Pancreas (tissue), 10 donors: ENCODE measurements at places on chromosomes 7 and 10.

- no peak overlapping the region for H3K4me3 ChIP-seq
- no peak for DNase-seq
Observed at GRCh38 chr7:3657206-3657605, 356.2 kb downstream of the SDK1 start.

DNA sequence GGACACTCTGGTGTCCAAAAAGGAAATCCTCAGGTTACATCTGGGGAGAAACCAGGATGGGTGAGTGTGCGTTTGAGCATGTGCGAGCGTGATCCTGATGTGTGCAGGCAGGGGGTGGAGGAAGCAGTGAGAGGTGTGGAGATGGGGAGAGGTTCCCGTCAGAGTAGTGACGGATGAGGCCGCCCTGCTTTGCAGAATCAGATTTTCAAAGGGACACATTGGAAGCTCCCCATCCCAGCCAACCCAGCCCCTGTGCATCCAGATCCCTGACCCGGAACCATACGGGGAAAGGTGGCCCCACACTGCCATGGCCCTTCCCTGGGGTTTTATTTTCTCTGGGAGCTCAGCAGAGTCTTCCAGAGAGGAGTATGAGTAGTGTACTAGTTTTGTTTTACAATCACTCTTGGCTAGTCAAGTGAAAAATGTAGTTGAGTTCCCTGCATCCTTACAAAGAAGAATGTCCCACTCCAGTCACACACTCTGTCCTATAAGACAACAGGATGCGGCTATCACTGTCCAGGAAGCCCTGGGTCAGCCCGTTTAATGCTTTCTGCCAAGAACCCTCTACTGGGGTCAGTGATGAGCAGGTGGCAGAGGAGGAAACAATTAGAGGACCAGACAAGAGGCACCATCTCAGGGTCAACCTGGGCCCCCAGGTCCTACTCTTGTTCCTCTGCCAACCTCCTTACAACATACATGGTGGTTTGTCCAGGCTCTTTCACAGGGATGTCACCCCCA, 46.8 kb upstream of the PDLIM1 start:
- no peak for DNase-seq
- H3K4me3 ChIP-seq: no peak overlapping the region
- H3K27ac ChIP-seq: no peak overlapping the region
- no peaks in the 10 kb centered on the region for H3K4me1 ChIP-seq
- no peaks in the 10 kb centered on the region for H3K27me3 ChIP-seq

DNA sequence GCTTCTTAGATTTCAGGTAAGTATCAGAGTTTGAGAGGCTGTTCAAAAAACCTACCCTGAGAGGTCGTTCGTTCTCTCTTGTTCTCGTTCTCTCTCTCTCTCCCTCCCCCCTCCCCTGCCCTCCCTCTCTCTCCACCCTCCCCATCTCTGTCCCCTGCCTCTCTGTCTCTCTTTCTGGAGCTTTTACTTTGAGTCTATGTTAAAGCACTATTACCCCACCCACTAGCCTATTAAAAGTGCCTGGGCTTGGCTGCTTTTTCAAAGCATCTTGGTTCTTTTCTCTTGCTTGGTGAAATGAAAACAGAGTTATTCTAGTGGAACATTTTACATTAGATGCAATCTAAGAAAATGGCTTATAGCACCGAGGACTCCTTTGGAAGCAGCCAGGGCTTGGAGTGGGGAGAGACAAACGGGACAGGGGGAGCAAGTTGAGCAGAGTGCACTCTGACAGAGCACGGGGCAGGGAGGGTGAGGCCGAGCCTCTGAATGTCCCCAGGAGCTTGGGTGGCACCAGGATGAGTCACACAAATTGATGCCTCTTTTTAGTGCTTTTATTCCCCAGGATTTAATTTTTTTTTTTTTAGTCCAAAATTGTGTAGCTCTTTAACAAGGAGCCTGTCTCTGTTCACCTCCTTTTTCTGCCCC, 134.3 kb downstream of the CFAP58 start:
- no peak for DNase-seq
- no peaks in the 10 kb centered on the region for H3K4me1 ChIP-seq
- H3K36me3 ChIP-seq: no peaks in the 10 kb centered on the region
- no peak overlapping the region for H3K27ac ChIP-seq

DNA sequence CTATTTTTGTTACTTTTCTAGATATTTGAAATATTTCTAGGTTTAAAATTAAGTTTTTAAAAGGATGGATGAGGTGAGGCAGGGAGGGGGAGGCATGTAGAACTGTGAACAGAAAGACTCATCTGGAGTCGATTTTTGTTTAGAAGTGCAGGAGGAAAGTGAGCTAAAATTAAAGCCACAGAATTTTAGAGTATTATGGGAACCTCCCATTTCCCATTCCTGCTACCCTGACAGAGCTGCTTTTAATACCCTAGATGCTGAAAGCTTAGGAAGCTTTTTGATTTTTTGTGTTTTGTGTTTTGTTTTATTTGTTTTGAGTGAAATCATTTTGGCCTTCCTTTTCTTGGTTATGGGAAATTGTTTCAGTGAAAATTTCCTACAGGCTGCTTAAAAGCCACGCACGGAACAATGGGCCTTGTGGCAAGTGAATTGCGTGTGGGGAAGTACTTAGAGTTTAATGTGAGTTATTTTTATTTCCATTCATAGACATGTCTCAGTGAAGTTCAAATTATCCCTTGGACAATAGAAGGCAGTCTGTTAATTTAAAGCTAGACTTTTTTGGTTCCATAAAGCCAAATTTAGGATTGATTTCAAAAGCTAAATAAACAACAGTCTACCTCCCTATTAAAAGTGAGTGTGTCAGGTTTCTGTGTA, 102.0 kb upstream of the HDAC9 start:
- H3K36me3 ChIP-seq: no peaks in the 10 kb centered on the region
- H3K27me3 ChIP-seq: no peaks in the 10 kb centered on the region
- no peak for DNase-seq
- no peaks in the 10 kb centered on the region for H3K4me1 ChIP-seq
- no peak overlapping the region for H3K4me3 ChIP-seq

- no peak overlapping the region for H3K4me3 ChIP-seq
- H3K4me1 ChIP-seq: no peaks in the 10 kb centered on the region
- DNase-seq: no peak
- H3K27me3 ChIP-seq: no peaks in the 10 kb centered on the region
- H3K36me3 ChIP-seq: no peaks in the 10 kb centered on the region
Observed at GRCh38 chr7:157519798-157520244, 183.0 kb downstream of the DNAJB6 start.

GRCh38 chr10:12375076-12375504, 25.7 kb downstream of the CAMK1D start:
- DNase-seq: no peak
- H3K27me3 ChIP-seq: no peaks in the 10 kb centered on the region
- no peak overlapping the region for H3K27ac ChIP-seq
- no peak overlapping the region for H3K4me3 ChIP-seq

- DNase-seq: no peak
- no peaks in the 10 kb centered on the region for H3K27me3 ChIP-seq
- no peak overlapping the region for H3K4me3 ChIP-seq
- H3K4me1 ChIP-seq: no peaks in the 10 kb centered on the region
- no peak overlapping the region for H3K27ac ChIP-seq
Observed at GRCh38 chr10:125217990-125218675, 57.8 kb upstream of the CTBP2 start.

GRCh38 chr10:124168581-124168980, 75.2 kb upstream of the CHST15 start:
- H3K27ac ChIP-seq: no peak overlapping the region
- DNase-seq: no peak
- H3K27me3 ChIP-seq: no peaks in the 10 kb centered on the region
- no peak overlapping the region for H3K4me3 ChIP-seq
- no peaks in the 10 kb centered on the region for H3K36me3 ChIP-seq

DNA sequence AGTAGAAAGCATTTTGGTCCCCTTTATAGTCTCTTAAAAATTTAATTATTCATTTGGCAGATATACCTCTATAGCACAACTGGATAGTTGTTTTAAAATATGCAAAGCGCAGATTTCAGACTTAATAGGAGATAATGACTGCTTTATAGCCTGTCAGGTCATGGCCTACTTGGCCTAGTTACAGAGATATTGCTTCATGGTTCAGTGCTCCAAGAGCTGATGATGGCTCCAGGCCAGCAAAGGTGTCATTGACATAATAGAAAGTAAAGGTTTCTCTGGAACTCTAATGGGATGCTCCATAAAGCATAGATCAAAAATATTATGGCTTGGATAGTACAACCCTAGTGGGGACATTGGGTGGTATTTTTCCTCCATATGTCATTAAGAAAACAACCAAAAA, 285.7 kb downstream of the NXPH1 start:
- no peak overlapping the region for H3K4me3 ChIP-seq
- H3K27me3 ChIP-seq: no peaks in the 10 kb centered on the region
- no peak for DNase-seq
- H3K4me1 ChIP-seq: no peaks in the 10 kb centered on the region
- H3K27ac ChIP-seq: no peak overlapping the region

GRCh38 chr10:11285171-11285570, 267.5 kb downstream of the CELF2 start:
- H3K27ac ChIP-seq: no peak overlapping the region
- no peaks in the 10 kb centered on the region for H3K4me1 ChIP-seq
- DNase-seq: no peak
- no peaks in the 10 kb centered on the region for H3K36me3 ChIP-seq
- H3K4me3 ChIP-seq: no peak overlapping the region

DNA sequence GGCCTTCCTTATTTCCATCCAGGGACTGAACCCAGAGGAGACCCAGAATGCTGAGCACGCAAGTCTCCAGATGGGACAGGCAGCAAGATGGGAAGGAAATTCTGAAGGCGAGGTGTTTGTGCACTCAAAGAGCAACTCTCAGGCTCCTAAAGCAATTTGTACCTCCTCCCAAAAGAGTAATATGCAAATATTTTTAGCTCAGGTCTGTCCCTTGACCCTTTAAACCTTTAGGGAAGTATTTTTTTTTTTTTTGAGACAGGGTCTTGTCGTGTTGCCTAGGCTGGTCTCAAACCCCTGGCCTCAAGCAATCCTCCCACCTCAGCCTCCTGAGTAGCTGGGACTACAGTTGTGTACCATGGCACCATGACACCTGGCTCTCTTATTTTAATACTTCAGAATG, 8.4 kb downstream of the RP9 start:
- H3K36me3 ChIP-seq: peaks cover 50% of the 10 kb centered on the region
- H3K27ac ChIP-seq: no peak overlapping the region
- H3K4me3 ChIP-seq: no peak overlapping the region
- H3K4me1 ChIP-seq: no peaks in the 10 kb centered on the region
- DNase-seq: no peak

DNA sequence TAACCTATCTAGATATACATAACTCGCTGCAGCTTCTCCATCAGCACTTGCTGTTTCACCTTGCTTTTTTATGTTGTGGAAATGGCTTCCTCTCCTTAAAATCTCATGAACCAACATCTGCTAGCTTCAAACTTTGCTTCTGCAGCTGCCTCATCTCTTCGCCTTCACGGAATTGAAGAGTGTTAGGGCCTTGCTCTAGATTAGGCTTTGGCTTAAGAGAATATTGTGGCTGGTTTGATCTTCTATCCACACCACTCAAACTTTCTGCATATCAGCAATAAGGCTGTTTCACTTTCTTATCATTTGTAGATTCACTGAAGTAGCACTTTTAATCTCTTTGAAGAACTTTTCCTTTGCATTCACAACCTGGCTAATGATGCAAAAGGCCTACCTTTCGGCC, 49.2 kb upstream of the AGR3 start:
- H3K4me1 ChIP-seq: no peaks in the 10 kb centered on the region
- H3K27ac ChIP-seq: no peak overlapping the region
- H3K27me3 ChIP-seq: no peaks in the 10 kb centered on the region
- H3K36me3 ChIP-seq: no peaks in the 10 kb centered on the region
- H3K4me3 ChIP-seq: no peak overlapping the region
- DNase-seq: no peak

DNA sequence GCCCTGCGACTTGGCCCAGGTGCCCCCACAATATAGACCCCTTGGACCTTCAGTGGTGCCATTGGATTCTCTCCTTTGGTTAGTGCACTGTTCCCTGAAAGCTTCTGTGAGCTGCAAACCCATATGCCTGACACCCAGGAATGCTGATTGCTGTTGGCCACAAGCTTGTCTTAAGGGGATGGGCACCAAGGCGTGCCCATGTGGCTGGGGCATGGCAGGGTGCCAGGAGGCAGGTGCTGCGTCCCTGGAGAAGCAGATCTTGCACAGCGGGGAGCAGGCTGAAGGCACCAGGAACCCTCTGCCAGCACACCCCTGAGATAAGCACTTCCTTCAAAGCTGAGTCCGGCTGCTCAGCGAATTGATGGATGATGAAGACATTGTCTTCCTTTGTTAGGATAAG, 411.8 kb downstream of the SDK1 start:
- H3K36me3 ChIP-seq: no peaks in the 10 kb centered on the region
- peaks cover 5% of the 10 kb centered on the region for H3K4me1 ChIP-seq
- H3K4me3 ChIP-seq: no peak overlapping the region
- peak; percentile 38 for DNase-seq
- no peak overlapping the region for H3K27ac ChIP-seq

DNA sequence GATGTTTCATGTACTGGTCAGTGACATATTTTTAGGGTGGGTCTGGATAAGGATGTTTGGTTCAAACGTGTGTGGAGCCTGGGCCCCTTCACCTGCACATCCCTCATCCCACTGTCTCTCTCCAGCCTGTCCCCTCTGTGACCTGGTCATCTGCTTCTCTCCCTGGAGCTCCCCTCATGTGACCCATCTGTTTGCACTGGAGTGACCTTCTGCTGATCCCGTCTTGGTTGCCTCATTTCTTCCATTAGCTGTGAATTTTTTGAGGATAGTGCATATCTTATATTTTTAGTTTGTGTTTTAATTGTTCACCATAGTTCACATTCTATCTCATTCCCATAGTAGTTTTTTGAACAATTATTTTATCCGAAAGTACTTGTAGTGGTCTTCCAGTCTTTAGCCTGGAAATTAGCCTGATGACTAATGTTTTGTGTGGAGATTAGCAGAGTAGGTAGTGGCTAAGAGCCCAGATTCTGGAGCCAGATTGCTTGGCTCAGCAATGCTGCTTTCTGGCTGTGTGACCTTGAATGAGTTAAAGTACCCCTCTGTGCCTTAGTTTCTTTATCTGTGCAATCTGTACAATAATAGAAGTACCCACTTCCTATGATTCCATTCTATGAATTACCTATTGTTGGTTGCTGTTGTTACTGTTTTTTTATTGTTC, 224.5 kb downstream of the LRMDA start:
- H3K4me1 ChIP-seq: peaks cover 6% of the 10 kb centered on the region
- no peak for DNase-seq
- H3K27ac ChIP-seq: no peak overlapping the region
- no peaks in the 10 kb centered on the region for H3K27me3 ChIP-seq
- H3K36me3 ChIP-seq: no peaks in the 10 kb centered on the region

GRCh38 chr7:81469869-81470723, 299.8 kb downstream of the HGF start:
- DNase-seq: peak; percentile 70
- H3K4me1 ChIP-seq: peaks cover 4% of the 10 kb centered on the region
- H3K36me3 ChIP-seq: no peaks in the 10 kb centered on the region
- H3K27me3 ChIP-seq: no peaks in the 10 kb centered on the region
- no peak overlapping the region for H3K27ac ChIP-seq
